Muscle of back (tissue), 13 donors: ENCODE measurements at places on chromosomes 3 and 15.

DNA sequence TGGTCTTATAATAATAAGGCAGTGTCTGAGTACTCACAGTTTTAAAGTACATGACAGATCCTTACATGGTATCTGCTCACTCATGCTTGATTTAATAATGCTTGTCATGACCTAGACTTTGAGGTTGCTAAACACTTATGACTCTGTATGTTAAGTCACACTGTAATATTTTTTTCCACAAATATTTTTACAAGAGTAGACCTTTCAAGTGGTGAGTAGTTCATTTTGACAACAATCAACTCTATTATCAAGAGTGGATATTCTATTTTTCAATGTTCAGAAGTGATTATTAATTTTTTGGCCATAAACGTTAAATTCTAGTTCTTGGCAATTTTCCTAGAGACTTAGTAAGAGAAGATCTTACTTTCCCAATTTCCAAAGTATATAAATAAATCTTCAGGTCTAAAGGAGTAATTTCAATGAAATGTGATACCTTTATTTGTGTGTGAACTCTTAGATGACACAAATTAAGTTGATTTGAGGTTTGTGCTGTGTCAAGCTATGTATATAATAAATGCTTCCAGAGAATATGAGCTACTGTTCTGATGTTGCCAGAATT, 104.5 kb downstream of the NLGN1 start:
- no peak for DNase-seq

DNA sequence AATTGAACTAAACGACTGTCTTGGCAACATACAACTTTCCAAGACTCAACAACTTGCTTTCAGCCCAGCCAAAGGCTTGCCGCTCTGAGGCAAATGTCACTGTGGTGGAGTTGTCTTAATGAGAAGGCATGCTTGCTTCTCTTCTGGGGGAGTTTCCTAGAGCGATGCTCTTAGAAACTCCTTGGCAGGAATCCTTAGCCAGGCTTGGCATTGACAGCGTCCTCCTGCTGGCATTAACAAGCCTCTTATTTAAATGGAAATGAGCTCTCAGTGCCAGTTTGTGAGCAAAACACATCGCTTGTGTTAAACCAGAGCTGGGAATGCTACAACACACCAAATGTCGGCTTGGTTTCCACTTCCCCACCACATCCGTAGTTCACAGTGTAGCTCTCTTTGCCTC, 265.5 kb upstream of the TPRG1 start:
- DNase-seq: no peak

DNA sequence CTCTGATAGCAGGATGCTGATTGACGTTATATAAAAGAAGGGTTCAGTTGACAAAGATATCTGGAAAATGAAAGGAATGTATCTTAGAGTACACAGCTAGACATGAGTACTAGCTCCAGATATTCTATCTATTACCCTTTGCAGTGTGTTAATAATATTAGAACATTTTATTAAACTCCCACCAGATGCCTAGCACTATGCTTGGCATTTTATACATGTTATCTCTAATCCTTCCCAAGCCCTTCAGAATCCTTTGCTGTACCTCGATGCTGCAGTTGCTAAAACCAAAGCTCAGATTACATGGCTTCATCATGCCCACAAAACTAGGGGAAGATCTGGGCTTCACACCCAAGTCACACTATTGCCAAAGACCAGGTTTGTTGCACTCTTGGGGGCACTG, 350.1 kb upstream of the AZI2 start:
- no peak for DNase-seq

DNA sequence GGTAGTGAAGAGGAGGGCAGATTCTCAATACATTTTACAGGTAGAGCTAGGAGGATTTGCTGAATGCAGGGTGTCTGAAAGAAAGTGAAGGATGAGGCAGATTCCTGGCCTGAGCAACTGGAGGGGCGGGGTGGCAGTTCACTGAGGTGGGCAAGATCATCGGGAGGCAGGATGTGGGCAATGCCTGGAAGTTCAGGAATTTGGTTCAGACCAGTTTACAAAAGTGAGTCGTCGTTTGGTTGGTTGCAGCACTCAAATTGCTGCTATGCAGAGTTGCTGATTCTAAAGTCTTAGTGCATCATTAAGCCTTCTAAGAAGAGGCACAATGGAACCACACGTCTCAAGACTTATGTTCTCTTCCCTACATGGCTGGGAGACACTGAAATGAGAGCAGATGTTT, 134.0 kb downstream of the MFSD1 start:
- DNase-seq: no peak

DNA sequence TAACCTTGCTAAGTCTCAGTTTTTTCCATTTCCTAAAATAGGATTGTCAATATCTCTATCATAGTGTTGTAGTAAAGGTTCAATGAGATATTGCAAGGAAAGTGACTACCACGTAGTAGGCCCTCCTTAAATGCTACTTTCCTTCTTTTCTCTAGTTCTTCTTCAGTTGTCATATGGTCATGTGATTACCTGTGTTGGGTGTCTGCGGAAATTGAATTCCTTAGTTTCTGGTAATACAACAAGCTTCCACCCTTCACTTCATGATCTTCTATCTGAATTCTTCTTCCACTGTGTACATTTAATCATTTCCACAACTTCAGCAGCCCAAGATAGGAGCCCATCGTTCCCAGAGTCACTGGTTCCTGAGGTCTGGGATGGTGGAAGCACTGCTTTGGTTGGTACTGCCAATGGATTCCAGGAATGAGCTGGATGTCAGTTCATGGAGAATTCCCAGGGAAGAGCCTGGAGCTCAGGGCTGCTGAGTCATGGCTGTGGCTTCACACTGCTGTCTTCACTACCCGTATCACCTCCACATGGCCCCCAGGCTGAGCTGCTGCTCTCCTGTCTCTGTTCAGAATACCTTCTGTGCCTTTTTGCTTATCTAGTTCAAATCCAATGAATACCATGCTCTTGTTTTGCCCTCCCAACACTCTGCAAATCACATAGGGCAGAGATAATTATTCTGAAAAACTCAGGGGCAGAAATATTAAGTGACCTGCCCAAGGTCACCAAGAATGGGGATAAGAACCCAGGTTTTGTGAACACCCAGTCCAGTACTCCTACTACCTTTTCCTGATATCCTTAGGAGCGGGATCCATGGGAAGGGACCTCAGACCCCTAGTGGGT, 98.6 kb downstream of the RPL39L start:
- no peak for DNase-seq

- no peak for DNase-seq
Observed at GRCh38 chr3:138451595-138452162, 17.3 kb downstream of the ESYT3 start.

DNA sequence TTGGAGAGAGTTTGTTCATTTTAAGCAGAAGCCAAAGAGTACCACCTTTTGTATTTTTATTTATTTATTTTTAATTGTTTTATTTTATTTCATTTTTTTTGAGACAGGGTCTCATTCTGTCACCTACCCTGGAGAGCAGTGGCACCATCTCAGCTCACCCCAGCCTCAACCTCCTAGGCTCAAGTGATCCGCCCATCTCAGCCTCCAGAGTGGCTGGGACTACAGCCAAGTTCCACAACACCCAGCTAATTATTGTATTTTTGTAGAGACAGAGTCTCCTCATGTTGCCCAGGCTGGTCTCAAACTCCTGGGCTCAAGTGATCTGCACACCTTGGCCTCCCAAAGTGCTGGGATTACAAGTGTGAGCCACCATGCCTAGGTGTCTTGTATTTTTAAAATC, 9.6 kb downstream of the CCR8 start:
- no peak for DNase-seq
